ENCODE measurements at places on chromosomes 12 and 14.

DNA sequence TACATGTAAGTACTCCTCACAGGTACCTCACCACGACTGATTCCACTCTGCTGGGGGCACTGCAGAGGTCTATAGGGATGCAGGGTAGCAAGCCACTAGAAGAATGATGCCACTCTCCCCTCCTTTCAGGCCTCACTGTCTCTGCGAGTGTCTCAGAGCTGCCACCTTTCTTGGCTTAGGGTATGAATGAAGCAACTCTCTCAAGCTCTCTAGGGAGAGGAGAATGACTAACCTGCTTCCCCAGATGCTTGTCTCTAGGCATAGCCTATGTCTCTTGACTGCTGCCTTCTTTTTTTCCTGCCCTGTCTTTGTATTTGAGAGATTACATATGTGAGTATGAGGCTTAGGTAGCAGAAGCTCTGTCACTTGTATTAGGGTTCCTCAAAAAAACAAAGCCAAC, 566.5 kb upstream of the ATP2B1 start:
- no peak for DNase-seq

DNA sequence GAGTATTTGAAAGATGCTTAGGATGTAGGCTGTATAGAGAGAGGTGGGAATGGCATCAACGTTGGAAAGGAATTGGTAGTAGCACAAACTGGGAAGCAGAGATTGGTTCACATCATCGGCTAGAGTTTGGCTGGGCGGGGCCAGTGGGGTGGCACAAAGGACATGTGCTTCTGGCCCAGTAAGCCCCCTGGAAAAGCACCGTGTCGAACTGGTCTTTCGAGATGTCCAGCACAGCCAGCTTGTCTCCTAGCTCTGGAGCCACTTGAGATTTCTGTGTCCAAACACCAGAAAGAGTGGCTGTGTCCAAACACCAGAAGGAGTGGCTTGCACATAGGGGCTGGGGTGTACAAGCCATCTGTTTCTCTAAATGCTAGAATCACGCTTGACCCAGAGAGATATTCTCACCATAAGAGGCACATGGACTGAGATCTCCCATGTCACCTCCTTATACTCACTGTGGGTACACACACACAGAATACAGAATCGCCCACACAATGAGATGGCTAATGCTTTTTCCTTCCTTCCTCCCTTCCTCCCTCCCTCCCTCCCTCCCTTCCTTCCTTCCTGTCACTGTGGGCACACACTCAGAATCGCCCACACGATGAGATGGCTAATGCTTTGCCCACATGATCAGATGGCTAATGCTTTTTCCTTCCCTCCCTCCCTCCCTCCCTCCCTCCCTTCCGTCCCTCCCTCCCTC, 41.8 kb upstream of the KCNK13 start:
- no peak for DNase-seq

DNA sequence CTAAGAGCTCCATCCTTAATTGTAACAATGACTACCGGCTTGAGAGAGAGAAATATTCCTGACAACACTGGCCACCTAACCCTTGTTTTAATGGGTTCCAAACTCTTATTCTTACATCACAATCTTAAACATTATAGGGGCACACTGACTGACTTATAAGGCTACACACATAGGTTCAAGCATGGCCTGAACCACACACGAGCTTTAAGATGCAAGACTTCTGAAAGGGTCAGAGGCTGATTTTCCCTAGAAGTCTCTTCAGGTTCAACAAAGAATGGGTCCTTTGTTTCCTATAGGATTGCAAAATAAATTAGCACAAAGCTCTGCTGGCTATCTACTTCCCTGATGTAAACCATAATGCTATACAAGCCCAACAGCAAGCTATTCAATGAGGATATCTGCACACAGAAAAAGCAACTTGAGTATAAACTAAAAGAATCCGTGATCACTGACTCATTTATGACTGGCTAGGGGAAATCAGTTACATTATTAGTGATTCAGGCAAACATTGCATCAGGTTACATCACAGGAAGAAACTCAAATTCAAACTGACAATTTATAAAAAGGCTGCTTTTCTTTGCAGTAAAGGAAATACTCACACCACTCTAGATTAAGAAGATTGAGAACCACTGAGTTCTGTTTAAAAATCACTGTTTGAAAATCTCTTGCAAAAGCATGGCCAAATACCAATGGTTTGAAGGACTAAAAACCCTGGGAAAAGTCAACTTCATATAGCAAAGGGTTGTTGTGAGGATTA, 8.5 kb downstream of the BTG1 start:
- peak; percentile 34 for DNase-seq

GRCh38 chr12:18965203-18965602, 164.3 kb upstream of the PLEKHA5 start:
- no peak for DNase-seq

DNA sequence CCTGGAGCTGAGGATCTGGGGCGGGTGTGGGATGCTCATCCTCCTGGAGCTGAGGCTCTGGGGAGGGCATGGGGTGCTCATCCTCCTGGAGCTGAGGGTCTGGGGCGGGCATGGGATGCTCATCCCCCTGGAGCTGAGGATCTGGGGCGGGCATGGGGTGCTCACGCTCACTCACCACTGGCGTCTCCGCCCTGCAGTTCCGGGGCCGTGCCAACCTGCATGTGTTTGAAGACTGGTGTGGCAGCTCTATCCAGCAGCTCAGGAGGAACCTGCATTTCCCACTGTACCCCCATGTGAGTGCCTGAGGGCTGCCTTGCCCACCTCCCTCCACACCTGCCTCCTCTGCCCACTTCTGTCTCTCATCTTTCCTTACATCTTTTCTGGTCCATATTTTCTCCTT, 84.4 kb downstream of the B4GALNT3 start:
- no peak for DNase-seq

- DNase-seq, result no peak
These were observed 5.3 kb upstream of the HIF1A start for GRCh38 chr14:61690039-61690438.

DNA sequence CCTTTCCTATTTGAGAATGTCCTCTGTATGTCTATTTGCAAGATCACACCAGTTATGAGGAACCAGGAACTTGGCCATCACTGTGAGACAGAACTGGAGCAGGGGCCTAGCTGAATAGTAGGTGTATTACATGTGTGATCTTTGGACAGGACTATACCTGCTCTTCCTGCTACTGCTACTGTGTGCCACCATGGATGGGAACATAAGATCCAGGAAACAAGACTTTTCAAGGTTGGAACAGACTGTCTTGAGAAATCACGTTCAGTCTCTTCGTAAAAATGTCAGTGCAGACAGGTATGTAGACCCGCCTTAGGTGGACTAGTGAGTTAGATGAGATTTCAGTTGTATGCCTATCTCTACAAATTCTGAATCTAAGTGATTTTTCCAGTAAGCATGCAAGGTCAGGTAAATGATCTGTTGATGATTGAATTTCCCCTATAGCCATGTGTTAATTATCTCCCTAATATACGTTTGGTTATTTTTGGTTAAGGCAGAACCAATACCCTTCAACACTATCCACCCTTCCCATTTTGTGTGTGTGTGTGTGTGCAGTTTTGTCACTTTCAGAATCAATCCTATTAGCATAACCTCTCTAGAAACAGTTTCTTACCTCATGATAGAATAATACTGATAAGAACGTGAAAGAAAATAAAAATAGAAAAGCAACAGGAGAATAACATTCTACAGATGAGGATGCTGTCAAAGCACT, 7.1 kb downstream of the A2M start:
- no peak for DNase-seq

DNA sequence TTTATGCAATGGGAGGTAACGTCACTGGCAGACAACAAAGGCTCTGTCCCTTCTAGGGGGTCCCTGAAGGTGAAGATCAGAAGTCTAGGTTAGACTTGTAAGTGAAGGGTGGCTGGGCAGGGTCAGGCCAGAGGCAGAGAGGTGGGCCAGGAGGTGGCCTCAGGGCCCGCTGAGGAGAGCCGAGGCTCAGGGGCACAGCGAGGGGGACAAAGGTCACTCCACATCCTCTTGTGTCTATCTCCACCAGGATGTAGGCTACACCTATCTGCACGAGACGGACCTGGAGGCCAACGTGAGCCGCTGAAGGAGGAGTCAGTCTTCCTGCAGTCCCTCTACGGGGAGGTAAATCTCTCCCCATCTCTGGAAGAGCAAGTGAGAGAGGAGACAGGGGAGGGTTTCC, 20.3 kb downstream of the KRT85 start:
- DNase-seq, result no peak

GRCh38 chr14:104137297-104138097, 890 bp upstream of the KIF26A start:
- DNase-seq, result peak; percentile 51

- no peak for DNase-seq
These were observed 102.5 kb upstream of the BBS10 start for GRCh38 chr12:76450690-76451089.

DNA sequence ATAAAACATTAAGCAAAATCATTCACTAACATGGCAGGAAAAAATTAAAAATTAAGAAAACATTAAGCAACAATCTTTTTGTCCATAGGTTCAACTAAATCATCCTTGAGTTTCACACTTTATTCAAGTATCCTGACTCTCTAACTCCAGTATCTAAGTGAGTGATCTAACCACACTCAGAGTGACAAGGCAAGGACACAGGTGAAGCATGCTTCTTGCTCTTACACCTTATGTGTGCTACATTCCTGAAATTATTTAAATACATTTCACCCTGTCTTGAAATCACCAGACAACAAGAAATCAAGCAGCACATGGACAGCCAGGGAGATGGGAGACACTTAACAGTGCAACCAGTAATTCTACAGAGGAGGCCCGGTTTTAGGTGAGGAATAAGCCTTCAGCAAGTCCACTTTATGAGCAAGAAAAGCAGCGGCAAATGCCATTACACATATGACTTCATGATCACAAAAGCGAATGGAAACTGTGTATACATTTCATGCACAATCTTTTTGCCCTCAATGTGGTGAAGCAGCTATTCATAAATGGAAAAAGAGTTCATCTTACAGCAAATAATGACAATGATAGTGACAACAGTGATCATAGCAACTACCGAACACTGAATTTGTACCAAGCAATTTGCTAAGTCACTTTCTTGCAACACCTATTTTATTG, 37.4 kb downstream of the PHLDA1 start:
- no peak for DNase-seq

All from CD4-positive, alpha-beta T cell treated with Interleukin-21 for 1 hour (primary cell).